ENCODE measurements at places on chromosomes 7 and 10.

DNA sequence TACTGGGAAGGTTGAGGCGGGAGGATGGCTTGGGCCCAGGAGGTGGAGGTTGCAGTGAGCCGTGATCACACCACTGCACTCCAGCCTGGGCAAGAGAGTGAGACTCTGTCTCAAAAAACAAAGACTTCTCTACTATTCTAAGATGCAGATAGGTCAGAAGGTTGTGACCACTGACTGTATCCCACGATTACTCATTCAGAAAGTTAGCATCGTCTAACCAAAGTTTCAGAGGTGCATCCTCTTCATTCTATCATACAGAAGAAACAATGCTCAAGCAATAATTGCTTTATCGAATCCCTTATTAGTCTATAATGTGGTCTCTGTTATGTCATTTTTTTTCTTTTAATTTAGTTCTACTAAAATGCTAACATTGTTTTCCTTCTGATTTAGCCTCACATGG is 348.7 kb upstream of the LRGUK start:
- H3K4me1 ChIP-seq, result no peaks in the 10 kb centered on the region
- no peak for DNase-seq
- H3K27me3 ChIP-seq, result no peaks in the 10 kb centered on the region
- no peaks in the 10 kb centered on the region for H3K36me3 ChIP-seq

GRCh38 chr7:24942226-24942625 is 37.8 kb downstream of the OSBPL3 start:
- H3K27me3 ChIP-seq, result no peaks in the 10 kb centered on the region
- DNase-seq, result no peak
- no peak overlapping the region for H3K4me3 ChIP-seq
- no peak overlapping the region for H3K27ac ChIP-seq

DNA sequence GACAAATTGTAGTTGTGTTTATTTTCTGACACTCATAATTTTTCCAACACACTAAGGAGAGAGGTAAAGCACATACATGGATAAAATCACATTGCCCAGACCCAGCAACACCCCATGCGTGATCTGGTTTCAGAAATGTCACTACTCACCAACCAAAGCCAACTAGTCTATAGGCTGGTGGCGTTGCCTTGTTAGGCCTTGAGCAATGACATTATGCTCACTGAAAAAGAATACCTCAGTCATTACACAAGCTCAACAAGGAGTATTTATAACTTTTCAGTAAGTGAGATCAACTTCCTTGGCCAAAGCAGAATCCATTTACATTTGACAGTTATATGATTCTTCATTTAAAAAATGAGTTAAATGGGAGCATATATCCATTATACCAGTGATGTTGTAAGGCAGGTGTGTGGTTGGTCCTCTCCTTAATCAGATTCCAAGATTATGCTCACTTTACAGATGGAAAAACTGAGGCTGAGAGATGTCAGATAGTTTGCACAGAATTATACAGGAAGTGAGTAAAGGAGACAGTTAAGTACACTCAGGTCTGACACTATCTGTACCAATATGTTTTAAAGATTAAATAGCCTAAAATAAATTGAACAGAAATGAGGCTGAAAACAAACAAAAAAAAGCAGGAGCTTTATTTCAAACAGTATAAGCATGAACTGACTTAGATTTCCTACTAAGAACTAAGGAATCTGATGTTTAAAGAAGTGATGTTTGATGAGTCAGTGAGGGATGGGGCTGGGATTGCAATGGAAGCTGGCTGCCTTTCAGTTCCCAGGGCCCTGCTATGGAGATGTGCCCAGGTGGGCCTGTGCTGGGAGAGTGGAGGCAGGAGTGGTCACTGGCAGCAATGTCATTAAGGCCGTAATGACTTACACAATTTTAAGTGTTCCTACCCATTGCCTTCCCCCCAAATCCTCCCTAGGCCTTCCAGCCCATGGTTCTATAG is 118.3 kb downstream of the RAPGEF5 start:
- peaks cover 2% of the 10 kb centered on the region for H3K27me3 ChIP-seq
- no peak overlapping the region for H3K4me3 ChIP-seq
- H3K4me1 ChIP-seq, result no peaks in the 10 kb centered on the region

- H3K36me3 ChIP-seq, result no peaks in the 10 kb centered on the region
- H3K27ac ChIP-seq, result no peak overlapping the region
- H3K27me3 ChIP-seq, result no peaks in the 10 kb centered on the region
- H3K4me3 ChIP-seq, result no peak overlapping the region
- no peak for DNase-seq
- H3K4me1 ChIP-seq, result no peaks in the 10 kb centered on the region
Observed at GRCh38 chr7:47443049-47443448, 138.9 kb downstream of the TNS3 start.

GRCh38 chr7:47093320-47094234 is 488.3 kb downstream of the TNS3 start:
- no peak overlapping the region for H3K27ac ChIP-seq
- no peaks in the 10 kb centered on the region for H3K27me3 ChIP-seq

DNA sequence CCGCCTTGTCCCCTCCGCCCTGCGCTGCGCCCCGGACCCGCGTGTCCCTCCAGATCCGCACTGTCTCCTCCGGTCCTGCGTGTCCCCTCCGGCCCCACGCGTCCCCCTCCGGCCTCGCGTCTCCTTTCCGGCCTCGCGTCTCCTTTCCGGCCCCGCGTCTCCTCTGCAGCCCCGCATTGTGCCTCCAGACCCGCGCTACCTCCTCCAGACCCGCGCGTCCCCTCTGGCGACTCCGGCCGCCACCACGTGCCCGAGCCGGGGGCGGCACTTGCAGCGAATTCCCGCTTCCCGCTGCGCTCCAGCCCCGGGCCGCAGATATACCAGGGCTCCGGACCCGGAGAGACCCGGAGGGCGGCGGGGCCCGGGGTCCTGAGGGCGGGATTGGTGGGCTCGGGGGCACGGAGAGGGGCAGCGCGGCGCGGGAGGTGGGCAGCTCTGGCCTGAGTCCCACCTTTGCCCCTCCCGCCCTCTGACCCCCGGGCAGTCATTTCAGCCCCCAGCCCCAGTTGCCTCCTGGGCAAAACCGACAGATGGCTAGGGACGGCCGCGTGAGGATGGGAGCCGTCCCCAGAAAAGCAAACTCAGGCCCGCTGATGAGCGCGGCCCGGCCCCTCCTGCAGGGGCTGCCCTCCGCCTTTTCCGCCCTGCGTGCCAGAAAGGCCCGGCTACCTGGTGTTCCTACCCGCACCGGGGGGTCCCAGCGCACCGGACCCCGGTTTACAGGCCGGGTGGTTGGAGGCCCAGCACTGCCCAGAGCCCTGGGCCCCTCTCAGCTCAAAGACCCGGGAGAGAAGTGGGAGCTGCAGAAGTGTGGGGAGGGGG is 56.5 kb downstream of the RBM17 start:
- peak overlapping the region; percentile 86 for H3K4me3 ChIP-seq
- H3K27me3 ChIP-seq, result no peaks in the 10 kb centered on the region
- H3K4me1 ChIP-seq, result peaks cover 81% of the 10 kb centered on the region
- H3K27ac ChIP-seq, result peak overlapping the region; percentile 51
- DNase-seq, result no peak

- no peak overlapping the region for H3K4me3 ChIP-seq
- H3K36me3 ChIP-seq, result no peaks in the 10 kb centered on the region
- H3K27ac ChIP-seq, result no peak overlapping the region
- H3K4me1 ChIP-seq, result no peaks in the 10 kb centered on the region
- no peaks in the 10 kb centered on the region for H3K27me3 ChIP-seq
Observed at GRCh38 chr7:29046978-29047377, 88.8 kb upstream of the TRIL start.

DNA sequence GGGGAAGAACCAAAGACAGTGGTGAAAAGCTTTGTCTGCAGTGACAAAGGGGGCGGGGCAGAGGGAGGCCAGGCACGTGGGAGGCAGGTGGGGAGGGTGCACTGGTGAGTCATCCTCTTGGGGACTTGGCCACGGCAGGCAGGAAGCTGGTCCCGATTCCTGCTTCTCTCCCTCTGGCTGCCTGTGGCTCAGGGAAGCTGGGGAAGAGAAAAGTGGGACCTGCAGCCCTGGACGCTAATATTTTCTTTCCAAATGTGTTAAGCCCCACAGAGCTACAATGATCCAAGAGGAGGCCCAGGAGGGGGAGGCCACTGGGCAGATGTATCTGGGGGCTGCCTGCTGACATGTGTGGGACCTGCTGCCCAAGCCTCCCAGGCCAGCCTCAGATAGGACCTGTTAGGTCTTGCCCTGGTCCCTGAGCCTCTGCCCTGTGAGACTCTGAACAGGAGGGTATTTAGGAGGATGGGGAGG is 231.8 kb downstream of the KCNMA1 start:
- no peaks in the 10 kb centered on the region for H3K27me3 ChIP-seq
- no peak for DNase-seq
- no peak overlapping the region for H3K27ac ChIP-seq
- no peak overlapping the region for H3K4me3 ChIP-seq

- no peaks in the 10 kb centered on the region for H3K27me3 ChIP-seq
- H3K36me3 ChIP-seq, result peaks cover 8% of the 10 kb centered on the region
- DNase-seq, result no peak
- peak overlapping the region; percentile 15 for H3K27ac ChIP-seq
- H3K4me1 ChIP-seq, result peaks cover 43% of the 10 kb centered on the region
Observed at GRCh38 chr10:119370972-119371703, 163.8 kb downstream of the GRK5 start.

DNA sequence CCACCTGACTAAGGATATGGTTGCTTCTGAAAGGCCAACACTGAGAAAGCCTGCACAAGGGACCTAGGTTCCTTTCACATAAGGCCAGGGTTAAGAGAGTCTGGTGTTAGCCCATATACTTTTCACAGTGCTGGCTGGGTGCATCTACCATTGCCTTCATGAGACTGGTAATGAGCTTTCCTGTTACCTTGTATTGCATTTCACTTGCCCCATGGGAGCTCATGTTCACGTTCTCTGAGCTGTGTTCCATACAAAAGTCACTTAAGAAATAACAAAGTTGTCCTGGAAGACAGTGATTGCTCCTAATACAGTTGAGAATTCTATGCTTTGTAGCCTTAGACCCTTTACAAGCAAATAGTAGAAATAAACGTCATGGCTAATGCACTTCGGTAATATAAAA is 337.8 kb upstream of the TEX47 start:
- no peaks in the 10 kb centered on the region for H3K27me3 ChIP-seq
- H3K36me3 ChIP-seq, result no peaks in the 10 kb centered on the region
- H3K27ac ChIP-seq, result no peak overlapping the region
- no peak overlapping the region for H3K4me3 ChIP-seq
- no peaks in the 10 kb centered on the region for H3K4me1 ChIP-seq

GRCh38 chr7:106765727-106766355 is 99.2 kb upstream of the PIK3CG start:
- no peak overlapping the region for H3K4me3 ChIP-seq
- peak overlapping the region; percentile 7 for H3K27ac ChIP-seq
- no peaks in the 10 kb centered on the region for H3K27me3 ChIP-seq
- H3K4me1 ChIP-seq, result peaks cover 47% of the 10 kb centered on the region
- peaks cover 9% of the 10 kb centered on the region for H3K36me3 ChIP-seq
- DNase-seq, result no peak

- H3K4me1 ChIP-seq, result no peaks in the 10 kb centered on the region
Observed at GRCh38 chr10:97128039-97128492, 57.7 kb downstream of the SLIT1 start.

DNA sequence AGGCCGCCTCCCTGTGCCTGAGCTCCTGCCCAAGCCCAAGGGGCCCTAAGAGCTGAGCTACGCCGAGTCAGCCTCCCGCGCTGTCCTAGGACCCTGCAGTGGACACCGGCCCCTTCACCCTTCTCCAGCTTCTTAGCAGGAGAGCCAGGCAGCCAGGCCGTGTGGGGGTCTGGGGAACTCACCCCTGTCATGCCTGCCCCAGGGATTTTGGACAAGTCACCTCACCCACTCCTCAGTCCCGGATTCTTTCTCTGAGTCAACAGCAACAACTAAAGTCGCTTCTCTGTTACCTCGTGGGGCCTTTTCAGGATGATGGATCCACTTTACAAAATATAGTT is 79.3 kb downstream of the MKI67 start:
- peaks cover 47% of the 10 kb centered on the region for H3K4me1 ChIP-seq
- H3K27ac ChIP-seq, result peak overlapping the region; percentile 96
- no peak for DNase-seq

DNA sequence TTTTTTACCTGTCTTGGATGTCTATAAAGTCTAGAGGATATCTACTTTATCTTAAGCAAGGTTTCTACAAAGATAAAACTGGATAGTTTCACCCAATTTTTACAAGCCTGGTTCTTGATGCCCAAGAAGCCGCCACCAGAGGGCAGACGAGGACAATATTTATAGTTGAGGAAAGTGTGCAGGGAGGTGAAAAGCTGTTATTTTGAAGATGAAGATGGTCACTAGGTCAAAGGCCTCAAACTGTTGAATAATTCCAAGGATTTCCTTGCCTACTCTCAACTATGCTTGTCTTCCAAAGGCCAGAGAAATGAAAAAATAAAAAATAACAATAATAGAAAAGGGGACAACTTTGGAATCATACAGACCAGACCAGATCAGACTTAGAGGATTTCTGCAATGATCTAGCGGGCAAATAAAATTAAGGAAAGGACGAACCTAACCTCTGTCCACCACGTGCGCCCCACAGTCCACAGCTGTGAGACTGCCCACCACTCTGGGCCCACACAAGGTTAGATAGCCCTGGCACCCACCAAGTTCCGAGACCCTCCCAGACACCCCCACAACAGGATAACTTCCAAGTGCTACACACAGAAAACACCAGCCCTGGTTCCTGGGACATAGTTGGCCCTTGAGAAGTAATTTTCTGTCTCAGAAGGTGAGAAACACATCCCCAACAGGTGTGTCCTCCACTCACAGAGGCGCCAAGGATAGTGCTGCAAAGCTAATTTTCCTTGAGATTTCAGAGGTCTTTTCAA is 2.8 kb downstream of the PKD1L1 start:
- DNase-seq, result peak; percentile 44
- no peaks in the 10 kb centered on the region for H3K4me1 ChIP-seq
- H3K27me3 ChIP-seq, result no peaks in the 10 kb centered on the region
- no peaks in the 10 kb centered on the region for H3K36me3 ChIP-seq
- no peak overlapping the region for H3K27ac ChIP-seq

- no peak overlapping the region for H3K4me3 ChIP-seq
- H3K4me1 ChIP-seq, result peaks cover 14% of the 10 kb centered on the region
- H3K27ac ChIP-seq, result no peak overlapping the region
- H3K36me3 ChIP-seq, result no peaks in the 10 kb centered on the region
Observed at GRCh38 chr7:38317515-38317914, 44.1 kb upstream of the TARP start.

GRCh38 chr10:4701016-4701415 is 125.0 kb upstream of the AKR1E2 start:
- peaks cover 12% of the 10 kb centered on the region for H3K27me3 ChIP-seq
- no peak for DNase-seq
- H3K36me3 ChIP-seq, result no peaks in the 10 kb centered on the region
- no peak overlapping the region for H3K4me3 ChIP-seq
- H3K4me1 ChIP-seq, result no peaks in the 10 kb centered on the region
- no peak overlapping the region for H3K27ac ChIP-seq

DNA sequence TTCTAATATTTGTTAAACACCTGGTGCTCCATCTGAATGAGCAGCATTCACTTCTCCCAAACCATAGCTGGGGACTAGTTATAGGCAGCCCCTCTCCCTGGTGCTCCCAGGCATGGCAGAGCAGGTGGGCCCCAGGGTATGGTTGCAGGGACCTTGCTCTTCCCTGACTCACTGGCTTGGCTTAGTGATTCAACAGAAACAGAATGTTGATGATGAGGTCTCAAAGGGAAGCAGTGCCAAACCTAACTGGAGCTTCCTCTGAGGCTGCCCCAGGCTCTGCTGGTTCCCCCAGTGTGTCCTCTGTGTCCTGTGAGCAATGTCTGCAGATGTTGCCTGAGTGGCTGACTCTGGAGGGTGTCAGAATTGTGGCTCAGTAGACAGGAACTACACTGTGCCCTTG is 3.7 kb downstream of the GPR26 start:
- H3K36me3 ChIP-seq, result no peaks in the 10 kb centered on the region
- H3K27ac ChIP-seq, result no peak overlapping the region
- DNase-seq, result no peak
- no peak overlapping the region for H3K4me3 ChIP-seq
- peaks cover 5% of the 10 kb centered on the region for H3K27me3 ChIP-seq

Data from activated T-helper 1 cell treated with anti-CD3 and anti-CD28 coated beads, Interleukin-12 subunit alpha, Interleukin-12 subunit beta, Interleukin-2, Interleukin-4 antibody, amounts not matched to agents 30 ng/mL and 10 ng/mL and 1 ng/mL, durations not matched to agents 14 hours and 24 hours and 36 hours (primary cell).